ENCODE measurements at places on chromosomes 16 and 17.
A peak's percentile ranks its signal among the peaks of the same experiment; 100 is the strongest.

DNA sequence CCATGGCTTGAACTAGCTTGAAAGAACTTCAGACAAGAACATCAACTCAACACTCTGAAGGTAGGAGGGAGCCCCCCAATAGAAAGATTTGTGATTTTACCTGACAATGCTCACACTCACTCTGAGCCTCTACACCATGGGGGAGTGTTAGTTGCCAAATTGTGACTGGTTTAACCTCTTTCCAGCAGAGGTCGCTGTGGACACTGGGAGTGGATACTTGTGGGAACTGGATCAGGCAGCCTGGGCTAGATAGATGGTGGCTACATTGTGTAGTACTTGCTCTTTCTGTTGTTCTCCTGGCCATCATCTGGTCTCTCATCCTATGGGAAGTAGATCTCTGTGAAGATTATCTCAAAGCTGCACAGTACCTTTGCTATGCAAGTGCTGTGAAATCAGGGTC is 2.9 kb downstream of the SMPD3 start:
- no peak for DNase-seq

DNA sequence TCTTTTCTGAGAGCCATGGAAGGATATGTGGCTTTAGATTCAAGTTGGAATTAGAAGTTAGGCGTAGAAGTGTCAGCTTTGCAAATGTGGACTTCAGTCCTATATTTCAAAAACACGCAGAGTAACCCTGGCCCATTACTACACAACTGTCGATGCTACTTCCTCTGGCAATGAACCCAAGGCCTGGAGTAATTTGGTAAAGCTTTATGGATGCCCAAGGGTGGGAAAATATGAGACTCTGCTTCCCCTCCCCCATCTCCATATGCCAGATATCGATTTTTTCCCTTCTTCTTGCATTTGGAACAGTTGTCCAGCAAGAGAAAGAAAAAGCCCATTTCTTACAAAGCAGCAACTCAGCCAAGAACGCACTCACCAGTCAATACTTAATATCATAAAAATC is 2.9 kb upstream of the MAP1LC3B start:
- DNase-seq: no peak

DNA sequence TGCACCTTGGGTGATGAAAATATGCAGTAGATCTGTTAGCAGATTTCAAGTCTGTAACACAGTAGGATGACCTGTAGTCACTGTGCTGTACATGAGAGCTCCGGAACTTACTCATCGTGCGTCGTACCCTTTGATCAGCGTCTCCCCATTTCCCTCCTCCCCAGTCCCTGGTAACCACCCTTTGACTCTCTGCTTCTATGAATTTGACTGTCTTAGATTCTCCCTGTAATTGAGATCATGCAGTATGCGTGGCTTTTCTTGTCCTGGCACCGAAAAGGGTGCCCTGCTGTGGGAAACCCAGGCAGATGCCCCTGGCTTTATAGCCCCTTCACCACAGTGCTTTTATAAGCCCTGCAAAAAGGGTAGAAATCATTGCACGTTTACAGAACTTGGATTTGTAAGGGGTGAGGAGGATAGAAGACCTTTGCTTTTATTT is 20.5 kb downstream of the CLEC16A start:
- DNase-seq: no peak

- DNase-seq: no peak
Observed at GRCh38 chr17:81111066-81111465, 54.2 kb upstream of the PVALEF start.

DNA sequence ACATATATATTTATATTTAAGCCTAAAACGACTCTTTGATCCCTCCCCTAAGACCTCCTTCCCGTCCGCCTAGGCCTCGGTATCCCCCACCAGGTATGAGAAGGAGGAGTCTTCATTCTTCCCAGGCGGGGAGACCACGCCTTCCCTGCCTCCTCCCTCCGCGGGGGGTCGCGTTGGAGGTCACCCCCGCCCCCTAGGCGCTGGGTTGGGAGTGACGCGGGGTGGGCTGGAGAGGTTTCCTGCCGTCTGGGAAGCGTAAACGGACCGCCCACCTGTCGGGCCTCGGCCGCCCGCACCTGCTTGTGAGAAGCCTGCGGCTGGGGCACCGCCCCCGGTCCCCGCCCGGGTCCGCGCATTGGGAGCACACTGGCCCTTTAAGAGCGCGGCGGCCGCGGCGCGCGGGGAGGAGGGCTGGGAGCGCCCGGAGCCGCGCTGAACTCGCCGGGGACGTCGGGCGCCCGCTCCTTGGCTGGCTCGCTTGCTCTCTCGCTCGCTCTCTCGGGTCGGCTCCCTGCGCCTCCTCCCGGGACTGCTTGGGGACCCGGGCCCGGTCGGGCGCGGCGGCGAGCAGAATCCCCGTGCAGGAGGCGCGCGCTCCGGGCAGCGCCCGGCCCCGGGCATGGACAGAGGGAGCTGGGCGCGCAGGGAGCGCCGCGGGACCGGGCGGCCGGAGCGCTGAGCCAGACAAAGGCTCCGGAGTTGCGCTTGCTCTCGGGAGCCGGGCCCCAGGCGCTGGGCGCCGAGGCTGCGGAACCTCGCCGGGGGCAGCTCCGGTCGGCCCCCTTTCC is at the start of gene MMP15:
Gene MMP15 (plus strand): TSS at position 404 of the 788 bp plus-strand sequence. CDS start 597 bp downstream, outside the sequence.
- DNase-seq: peak; percentile 44

GRCh38 chr17:81866440-81867169 is 4.5 kb downstream of the ARHGDIA start:
- DNase-seq: no peak

- DNase-seq: no peak
Observed at GRCh38 chr17:5825717-5826330, 241.5 kb upstream of the NLRP1 start.

DNA sequence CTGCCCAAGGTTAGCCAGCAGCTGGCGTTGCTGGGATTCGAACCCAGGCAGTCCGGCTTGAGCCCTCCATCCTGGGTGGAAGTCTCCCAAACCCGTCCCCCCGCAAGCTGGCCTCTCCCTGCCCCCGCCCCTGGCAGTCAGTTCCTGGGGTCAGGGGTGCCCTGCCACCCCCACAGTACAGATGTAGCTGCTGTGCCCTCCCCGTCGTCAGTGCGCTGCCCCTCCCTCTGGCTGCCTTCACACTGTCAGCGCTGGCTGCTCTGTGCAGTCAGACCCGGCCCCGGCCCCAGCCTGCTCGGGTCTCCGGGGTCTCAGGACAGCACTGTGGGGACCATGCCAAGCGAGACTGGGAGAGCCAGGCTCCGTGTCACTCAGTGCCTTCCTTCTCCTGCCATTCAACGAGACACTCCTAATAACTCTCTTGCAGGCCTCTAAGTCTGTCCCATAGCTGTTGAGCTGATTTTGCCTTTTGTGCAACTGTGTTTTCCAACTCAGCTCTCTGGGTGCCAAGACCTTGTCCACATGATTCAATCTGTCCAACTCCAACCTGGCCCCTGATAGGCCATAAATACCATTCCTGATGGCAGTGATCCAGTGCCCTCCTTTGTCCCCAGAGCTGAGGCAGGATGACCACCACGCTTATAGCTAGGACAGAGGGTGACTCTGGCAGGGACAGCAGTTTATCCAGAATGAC is 55.5 kb upstream of the IL34 start:
- DNase-seq: no peak

DNA sequence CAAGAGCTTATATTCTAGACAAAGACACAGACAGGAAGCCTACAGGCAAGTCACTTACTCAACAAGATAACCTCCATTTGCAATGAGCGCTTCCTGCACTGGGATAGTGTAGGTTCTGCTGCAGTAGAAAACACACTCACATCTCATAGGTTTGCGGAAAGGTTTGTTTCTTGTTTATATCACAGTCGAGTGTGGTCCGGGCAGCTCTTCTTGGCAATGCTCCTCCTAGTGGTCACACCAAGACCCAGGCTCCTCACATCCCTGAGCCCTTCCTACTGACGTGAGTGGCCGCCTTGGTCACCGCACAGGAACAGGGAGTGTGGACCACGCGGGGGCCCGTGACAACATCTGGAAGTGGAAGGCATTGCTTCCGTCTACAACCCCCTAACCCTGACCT is 48.0 kb upstream of the RBFOX3 start:
- DNase-seq: no peak

DNA sequence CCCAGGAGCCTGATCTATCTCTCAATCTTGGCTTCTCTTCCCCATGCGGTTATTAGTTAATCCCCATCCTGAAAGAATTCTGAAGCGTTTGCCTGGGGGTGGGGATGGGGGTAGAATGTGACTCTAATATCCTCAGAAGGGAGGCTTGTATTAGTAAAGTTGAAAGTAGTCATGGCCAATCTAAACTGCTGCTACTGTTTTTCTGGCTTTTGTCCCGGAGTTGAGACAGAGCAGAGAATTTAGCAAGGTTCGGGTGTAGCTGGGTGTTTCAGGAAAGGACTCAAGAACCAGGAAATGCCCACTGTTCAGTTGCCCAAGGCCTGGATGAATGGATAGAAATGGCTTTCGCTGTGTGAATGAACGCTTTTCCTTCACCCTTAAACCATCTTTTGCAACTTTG is 17.6 kb upstream of the ITGAM start:
- DNase-seq: no peak

GRCh38 chr17:47231334-47231733 is 22.2 kb downstream of the MYL4 start:
- DNase-seq: no peak

GRCh38 chr17:78133179-78133951 is 2.8 kb downstream of the TMC8 start:
- DNase-seq: no peak

DNA sequence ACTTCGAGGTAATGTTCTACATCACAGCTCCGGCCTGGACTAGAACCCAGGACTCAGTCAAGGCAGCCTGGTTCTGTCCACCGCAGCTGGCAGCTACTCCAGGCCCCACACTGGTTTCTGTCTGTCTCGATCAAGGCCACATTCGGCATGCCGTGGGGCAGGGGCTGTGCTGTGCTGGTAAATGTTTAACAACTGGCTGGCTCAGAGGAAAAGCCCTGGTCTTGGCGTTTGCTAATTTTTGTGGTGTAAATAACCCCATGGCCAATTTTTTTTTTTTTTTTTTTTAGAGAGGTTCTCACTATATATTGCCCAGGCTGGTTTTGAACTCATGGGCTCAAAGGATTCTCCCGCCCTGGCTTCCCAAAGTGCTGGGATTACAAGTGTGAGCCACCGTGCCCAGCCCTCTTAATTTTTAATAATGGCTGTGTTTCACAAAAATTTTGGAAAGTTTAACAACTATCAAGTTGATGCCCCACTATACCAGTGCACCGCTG is 328 bp upstream of the DRC7 start:
- no peak for DNase-seq

GRCh38 chr17:56832446-56832845 is 1.3 kb downstream of the C17orf67 start:
- DNase-seq: no peak

GRCh38 chr17:46045639-46046038 is 46.6 kb downstream of the STH start:
- no peak for DNase-seq

GRCh38 chr17:66968916-66969315 is 4.4 kb downstream of the CACNG4 start:
- DNase-seq: no peak

DNA sequence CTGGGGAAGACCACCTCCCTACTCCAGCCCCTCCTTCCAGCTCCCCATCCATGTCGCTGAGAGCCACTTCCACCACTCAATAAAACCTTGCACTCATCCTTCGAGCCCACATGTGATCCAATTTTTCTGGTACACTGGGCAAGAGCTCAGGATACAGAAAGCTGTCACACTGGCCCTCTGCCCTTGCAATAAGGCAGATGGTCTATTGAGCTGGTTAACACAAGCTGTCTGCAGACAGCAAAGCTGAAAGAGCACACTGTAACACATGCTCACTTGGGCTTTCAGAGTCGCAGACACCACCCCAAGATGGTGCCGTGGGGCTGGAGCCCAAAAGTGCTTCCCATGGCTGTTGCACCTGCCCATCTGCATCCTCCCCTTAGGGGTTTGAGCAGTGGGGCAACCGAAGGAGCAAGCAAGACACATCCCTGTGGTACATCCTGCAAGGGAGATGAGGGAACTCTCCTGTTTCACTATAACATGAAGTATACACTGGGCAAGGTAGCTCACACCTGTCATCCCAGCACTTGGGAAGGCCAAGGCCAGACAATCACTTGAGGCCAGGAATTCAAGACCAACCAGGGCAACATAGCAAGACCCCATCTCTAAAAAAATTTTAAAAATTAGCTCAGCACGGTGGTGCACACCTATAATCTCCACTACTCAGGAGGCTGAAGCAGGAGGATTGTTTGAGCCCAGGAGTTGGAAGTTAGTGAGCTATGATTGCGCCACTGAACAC is 52.8 kb upstream of the C17orf78 start:
- DNase-seq: no peak

DNA sequence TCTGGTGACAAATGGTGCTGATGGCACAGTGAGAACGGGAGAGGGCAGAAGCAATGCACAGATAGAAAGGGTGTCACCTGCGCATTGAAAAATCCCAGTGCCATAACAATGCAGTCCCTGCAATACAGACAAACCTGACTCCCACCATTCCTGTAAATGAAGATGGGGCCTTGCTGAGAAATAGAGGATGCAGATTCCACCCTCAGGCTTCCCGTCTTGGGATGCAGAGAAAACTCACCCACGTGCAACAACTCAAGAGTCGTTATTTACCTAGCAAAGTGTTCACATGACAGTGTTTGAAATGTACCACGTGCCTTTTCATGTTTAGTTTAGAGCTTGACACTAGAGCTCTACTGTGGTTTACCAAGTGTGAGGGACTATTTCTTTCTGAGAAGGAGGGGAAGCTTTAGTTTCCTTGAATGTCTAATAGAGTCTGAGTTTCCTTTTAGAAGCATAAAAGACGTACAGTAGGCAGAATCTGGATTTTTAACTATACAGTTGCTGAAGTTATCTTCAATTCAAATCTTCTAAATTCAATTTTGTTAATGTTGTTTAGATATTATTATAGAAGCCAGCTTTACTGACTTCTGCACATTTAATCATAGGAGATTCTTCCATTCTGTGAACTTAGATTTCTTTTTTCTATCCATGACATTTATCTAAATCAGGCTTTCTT is 35.6 kb downstream of the WWOX start:
- DNase-seq: no peak

DNA sequence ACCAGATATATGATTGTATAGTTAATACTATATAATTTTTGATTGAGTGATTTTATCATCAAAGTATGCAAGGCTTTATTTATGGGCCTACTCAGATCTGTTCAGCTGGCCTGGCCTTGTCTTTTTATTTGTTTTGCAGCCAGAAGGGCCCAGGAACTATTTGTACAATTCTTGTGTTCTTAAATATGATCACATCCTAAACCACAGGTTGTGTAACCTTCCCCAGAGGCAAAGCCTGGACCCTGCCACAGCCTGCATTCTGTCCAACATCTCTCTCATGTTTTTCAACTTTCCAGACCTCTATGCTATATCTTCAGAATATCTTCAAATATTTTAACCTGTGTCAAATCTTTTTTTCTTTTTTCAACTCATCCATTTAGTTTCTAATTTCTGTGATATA is 410.4 kb upstream of the MON1B start:
- DNase-seq: no peak

GRCh38 chr16:54402873-54403272 is 116.3 kb upstream of the IRX3 start:
- DNase-seq: no peak

DNA sequence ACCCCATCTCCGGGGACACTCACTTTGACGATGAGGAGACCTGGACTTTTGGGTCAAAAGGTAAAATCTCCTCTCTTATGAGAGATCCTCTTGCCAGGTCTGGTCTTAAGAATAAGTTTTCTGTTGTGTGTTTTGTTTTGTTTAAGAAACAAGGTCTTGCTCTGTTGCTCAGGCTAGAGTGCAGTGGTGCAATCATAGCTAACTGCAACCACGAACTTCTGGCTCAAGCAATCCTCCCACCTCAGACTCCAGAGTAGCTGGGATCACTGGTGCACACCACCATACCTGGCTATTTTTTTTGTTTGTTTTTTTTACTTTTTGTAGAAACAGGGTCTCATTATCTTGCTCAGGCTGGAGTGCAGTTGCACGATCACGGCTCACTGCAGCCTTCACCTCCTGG is 4.1 kb downstream of the MMP25 start:
- no peak for DNase-seq
